ENCODE measurements at places on chromosomes 2 and 18. TPM values are rescaled to one million over a fixed set of nuclear protein-coding genes. Genes with fewer than 3 reads are reported as not detected.

Gene RGPD4
- 0.10 TPM for total RNA-seq

Gene LYG1
- 0.99 TPM for total RNA-seq

Gene DOK6
- total RNA-seq: 15.1 TPM

Gene OLA1
- 71.8 TPM for total RNA-seq

Gene SNTG2
- not detected for total RNA-seq

Gene CD8B2
- total RNA-seq: not detected

Gene MYO5B
- total RNA-seq: 0.97 TPM

- DNase-seq: no peak
Observed at GRCh38 chr2:182522972-182523473, 96.2 kb upstream of the PDE1A start.

- no peak for DNase-seq
Observed at GRCh38 chr18:55406451-55406991, 181.5 kb downstream of the TCF4 start.

DNA sequence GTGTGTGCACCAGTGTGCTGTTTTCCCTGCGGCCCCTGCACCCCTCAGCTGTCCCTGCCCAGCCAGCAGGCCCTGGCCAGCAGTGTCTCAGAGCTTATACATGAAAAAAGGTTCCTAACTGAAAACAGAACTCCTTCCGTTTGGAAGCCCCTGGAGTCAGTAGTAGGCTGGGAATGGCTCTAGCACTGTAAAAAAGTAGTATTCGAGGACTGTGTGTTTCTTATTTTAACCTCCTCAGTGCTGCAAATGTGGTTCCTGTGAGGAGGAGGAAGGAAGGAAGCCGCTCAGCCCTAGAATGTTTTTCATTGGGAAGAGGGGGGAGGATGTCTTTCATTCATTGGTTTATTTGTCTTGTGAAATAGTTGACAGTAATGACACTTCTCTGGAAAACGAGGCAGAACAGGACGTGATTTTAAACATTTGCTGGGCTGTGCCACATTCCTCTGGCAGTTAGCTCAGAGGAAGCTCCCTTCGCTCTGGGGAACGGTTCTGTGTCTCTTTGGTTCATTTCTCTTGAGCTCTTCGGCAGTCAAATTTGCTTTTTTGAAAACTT, 103.5 kb downstream of the SPTBN1 start:
- no peak for DNase-seq

DNA sequence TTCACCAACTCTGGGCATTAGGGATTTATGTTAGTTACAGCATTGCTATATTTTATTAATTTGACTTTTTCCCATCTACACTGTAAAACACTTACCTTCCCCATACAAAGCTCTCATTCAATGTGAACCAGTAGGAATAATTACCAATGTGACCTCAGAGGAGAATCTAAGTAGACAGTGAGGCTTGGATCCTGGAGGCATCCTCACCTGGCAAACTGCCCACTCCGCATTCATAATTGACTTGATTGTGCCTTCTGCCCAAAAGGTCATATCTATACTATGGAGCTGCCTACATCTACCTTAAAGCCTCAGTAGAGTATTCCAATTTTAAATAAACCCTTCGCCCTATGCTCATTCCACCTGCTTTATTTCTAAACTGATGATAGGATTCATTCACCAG, 45.4 kb upstream of the SCN1A start:
- DNase-seq: no peak

- DNase-seq: no peak
Observed at GRCh38 chr2:236217926-236218325, 46.3 kb downstream of the ASB18 start.
